ENCODE measurements at places on chromosomes 4 and X.

- DNase-seq, result no peak
Observed at GRCh38 chr4:86108137-86108536, 251.7 kb downstream of the MAPK10 start.

DNA sequence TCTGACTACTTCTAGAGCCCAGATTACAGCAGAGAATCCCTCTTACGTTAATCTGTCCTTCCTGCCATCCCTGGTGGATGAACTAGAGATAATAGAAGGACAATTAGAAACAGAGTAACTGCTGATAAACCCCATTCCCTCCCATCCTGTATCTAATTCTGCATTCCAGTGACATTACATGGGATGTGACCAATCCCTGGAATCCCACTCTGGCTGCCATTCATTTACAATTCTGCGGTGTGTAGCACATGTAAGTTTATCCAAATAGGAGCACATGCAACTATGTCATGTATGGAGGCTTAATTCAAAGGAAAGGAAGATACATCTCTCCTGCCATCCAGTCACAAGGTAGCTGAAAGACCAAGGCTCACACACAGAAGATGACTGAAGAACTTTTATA lies 339.5 kb downstream of the GPAT3 start:
- DNase-seq, result no peak

DNA sequence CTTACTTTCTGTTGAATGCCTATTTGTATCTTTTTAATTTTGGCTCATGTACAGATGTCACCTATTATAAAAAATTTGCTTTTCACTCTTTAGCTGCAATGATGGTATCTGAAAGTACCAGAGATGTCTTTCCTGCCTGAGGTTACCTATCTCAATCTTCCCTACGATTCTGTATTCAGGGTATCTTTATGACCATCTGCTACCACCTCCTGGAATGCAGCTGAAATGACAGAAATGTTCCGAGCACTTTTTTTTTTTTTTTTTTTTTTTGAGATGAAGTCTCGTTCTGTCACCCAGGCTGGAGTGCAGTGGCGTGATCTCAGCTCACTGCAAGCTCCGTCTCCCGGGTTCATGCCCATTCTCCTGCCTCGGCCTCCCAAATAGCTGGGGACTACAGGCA lies 136.4 kb downstream of the REPS2 start:
- no peak for DNase-seq

DNA sequence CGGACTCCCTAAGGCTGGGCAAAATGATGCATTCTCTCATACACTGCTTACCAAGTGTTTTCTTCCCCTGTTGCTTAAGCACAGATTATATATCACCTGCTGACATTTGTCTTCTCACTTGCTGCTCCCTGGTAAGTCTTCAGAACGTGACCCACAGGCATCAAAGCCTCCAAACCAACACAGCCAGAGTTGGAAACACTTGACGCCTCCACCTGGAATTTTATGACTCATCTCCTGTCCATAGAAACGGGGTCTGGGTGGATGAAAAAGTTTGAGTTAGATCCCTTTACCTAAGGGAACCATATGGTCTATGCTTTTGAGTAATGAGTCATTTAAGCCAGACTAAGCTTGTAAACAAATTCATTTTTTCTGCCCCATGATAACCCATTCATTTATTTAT lies 251.6 kb downstream of the USP46 start:
- DNase-seq, result no peak

Data from activated T-helper 2 cell treated with anti-CD3 and anti-CD28 coated beads, Interferon-gamma antibody, Interleukin-2, Interleukin-4, amounts not matched to agents 10 μg/mL and 5 μg/mL and 100 μg/mL, durations not matched to agents 14 hours and 24 hours and 36 hours (primary cell).